ENCODE measurements at places on chromosomes 2 and 18. TPM values are rescaled to one million over a fixed set of nuclear protein-coding genes. Genes with fewer than 3 reads are reported as not detected.

AKAIN1 gene
- total RNA-seq, result not detected

DNA sequence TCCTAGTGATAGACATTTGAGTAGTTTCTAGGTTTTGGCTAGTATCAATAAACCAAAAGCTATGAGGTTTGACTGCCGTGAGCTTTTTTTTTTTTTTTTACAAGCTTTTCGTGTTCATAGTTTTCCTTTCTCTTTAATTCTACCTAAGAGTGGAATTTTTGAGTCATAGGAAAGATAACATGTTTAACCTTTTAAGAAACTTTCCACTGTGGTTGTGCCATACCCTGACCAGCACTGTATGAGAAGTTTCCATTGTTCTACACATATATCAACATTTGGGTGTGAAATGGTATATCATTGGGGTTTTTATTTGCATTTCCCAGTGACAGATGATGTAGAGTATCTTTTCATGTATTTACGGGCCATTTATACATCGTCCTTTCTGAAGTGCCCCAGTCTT is 31.7 kb downstream of the UBE2F start:
- DNase-seq, result no peak

DNA sequence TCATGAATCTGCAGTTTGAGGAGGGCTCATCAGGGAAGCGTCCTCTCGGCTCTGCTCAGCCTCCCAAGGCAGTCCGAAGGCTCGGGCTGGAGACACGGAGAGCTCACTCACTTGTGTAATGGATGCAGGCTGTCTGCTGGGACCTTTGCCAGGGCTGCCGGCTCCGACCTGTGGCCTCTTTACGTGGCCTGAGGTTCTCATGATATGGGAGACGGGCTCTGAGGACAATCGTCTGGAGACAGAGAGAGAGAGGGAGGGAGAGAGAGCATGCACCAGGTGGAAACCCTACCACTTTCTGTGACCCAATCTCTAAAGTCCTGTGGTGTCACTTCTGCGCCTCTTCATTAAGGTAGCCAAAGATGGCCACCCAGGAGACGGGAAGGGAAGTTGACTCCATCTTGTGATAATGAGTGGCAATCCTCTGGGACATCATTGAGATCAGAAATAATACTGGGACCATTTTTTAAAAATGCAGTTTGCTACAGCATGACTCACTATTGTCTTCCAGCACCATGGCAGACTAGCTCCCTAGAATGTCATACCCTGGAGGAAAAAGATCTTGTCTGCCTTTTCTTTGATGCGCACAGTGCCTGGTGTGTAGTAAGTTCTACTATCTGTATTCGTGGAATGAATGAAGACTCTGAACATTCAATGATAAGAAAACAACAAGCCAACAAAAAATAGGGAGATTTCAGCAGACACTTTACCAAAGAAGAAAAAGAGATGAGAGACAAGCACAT is 60.2 kb downstream of the CD8B2 start:
- DNase-seq, result no peak

DNA sequence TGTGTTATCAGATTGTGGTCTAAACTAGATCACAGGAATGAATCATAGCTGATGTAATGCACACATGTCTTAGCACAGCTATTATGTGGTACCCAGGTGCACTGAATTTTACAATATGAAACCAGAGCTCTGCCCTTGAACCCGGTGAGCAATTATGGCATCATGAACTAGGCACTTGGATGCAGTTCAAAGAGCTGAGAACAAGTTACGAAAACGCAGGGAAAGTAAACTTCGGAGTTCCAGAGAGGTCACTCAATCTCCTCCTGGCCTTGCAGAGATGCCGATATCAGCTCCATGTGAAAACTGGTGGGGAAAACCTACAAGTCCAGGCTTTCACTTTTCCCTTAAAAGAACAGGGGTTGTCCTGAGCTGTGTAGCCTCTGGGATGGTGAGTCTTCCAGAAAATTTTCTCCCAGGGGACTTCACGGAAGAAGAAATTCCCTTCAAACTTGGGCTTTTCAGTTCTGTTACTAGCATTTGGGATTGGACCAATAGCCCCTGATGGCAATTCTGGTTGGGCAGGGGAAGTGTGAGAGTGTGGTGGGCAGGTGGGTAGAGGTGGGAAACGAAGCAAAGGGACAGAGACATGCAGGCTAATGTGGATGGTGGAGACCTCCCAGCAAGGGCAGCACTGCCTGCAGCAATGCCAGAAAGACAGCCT is 71.1 kb upstream of the SH3BP4 start:
- no peak for DNase-seq

DNA sequence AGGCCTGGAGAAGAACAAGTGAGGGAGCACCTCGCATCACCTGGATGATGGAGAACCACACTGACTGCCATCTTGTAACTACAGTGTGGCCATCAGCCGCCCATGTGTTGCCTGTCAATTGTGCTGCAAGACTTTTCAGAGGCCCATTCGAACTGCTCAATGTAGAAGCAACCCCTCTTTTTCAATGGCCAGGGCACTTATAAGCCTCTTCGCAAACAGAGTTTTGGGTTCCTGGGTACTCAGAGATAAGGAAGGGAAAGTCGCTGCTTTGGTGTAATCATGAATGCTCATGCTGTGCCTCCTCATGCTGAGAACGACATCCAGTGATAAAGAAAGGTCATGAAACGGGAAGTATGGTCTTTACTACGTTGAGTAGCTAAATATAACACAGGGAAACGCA is 143.9 kb upstream of the SLC39A10 start:
- no peak for DNase-seq

- DNase-seq, result no peak
Measured at GRCh38 chr2:167548396-167548795, 660.1 kb downstream of the XIRP2 start.

DNA sequence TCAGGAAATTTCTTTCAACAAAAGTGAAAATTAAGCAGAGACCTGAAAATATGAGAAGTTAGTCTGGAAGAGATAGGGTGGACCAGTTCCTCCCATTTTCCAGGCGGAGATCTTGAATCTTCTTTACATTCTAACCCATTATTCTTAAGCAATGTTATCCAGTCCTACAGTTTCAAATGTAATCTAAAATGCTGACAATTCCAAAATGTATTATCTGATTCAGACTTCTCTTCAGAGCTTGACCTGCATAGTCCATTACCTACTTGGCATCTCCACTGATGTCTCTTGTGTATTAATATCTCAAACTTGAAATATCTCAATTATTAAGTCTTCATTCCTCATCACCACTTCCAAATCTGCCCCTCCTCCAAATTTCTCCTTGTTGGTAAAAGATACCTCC is 28.4 kb upstream of the SLC39A10 start:
- DNase-seq, result no peak

DNA sequence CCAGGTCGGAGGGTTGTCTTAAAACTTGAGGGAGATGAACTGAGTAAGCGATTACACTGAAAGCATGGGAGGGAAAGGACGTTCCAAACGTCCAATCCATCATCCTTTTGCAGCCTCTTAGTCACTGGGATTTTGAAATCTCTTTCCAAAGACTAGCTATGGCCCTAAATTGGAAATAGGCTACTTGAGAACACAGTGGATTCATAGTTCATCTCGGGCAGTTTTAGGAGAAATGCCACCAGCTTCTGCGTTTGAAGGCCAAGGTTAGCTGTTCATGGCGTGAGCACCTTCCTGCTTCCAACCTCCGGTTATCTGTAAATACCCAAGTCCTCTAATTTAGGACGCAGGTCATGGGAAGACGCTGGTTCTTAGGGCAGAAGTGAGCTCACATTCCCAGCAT is 821 bp upstream of the EML6 start:
- DNase-seq, result no peak

GRCh38 chr18:35132021-35132902 is 91.0 kb downstream of the MAPRE2 start:
- no peak for DNase-seq

All from T-cell (primary cell).